B cell (primary cell): ENCODE measurements at places on chromosomes 4 and X. TPM values are rescaled to one million over a fixed set of nuclear protein-coding genes. Genes with fewer than 3 reads are reported as not detected.
A peak's percentile ranks its signal among the peaks of the same experiment; 100 is the strongest.

Gene C4orf51
- not detected in 2 replicates for polyA plus RNA-seq

Gene FAM184B
- polyA plus RNA-seq: not detected in 2 replicates

Gene PAGE4
- not detected in 2 replicates for polyA plus RNA-seq

Gene FHIP1A
- 0.03 and 0.04 TPM in 2 replicates for polyA plus RNA-seq

Gene SHROOM2
- polyA plus RNA-seq: not detected in 2 replicates

Gene SHOX
- not detected in 2 replicates for polyA plus RNA-seq

Gene BST1
- polyA plus RNA-seq: 0.68 and 1.00 TPM in 2 replicates

Gene HS6ST2
- not detected in 2 replicates for polyA plus RNA-seq

Gene ADGRL3
- not detected in 2 replicates for polyA plus RNA-seq

- DNase-seq: no peak
- no peak overlapping the region for H3K27ac ChIP-seq
- no peaks in the 10 kb centered on the region for H3K36me3 ChIP-seq
- H3K4me1 ChIP-seq: no peaks in the 10 kb centered on the region
- no peaks in the 10 kb centered on the region for H3K27me3 ChIP-seq
These were observed 4.5 kb upstream of the PPP2R2C start for GRCh38 chr4:6476893-6477292.

GRCh38 chr4:130812117-130812765 lies 1716.3 kb downstream of the C4orf33 start:
- H3K27me3 ChIP-seq: no peaks in the 10 kb centered on the region
- no peak overlapping the region for H3K4me3 ChIP-seq
- H3K4me1 ChIP-seq: no peaks in the 10 kb centered on the region
- H3K36me3 ChIP-seq: no peaks in the 10 kb centered on the region
- DNase-seq: no peak
- no peak overlapping the region for H3K27ac ChIP-seq

DNA sequence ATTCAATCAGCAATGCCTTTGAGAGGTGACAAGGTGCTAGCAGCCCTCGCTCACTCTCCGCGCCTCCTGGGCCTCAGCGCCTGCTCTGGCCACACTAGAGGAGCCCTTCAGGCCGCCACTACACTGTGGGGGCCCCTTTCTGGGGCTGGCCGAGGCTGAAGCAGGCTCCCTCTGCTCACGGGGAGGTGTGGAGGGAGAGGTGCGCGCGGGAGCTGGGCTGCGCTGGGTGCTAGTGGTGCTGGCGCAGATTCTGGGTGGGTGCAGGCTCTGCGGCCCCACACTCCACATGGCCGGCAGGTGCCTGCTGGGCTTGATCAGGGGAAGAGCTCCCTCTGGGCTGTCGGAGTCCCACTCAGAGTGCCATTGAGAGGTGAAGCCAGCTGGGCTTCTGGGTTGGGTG lies 351.0 kb downstream of the GASK1B start:
- no peaks in the 10 kb centered on the region for H3K36me3 ChIP-seq
- no peaks in the 10 kb centered on the region for H3K4me1 ChIP-seq
- H3K27me3 ChIP-seq: no peaks in the 10 kb centered on the region
- no peak overlapping the region for H3K27ac ChIP-seq
- no peak for DNase-seq
- H3K4me3 ChIP-seq: no peak overlapping the region

- no peak overlapping the region for H3K27ac ChIP-seq
- H3K36me3 ChIP-seq: no peaks in the 10 kb centered on the region
- no peaks in the 10 kb centered on the region for H3K4me1 ChIP-seq
- H3K27me3 ChIP-seq: no peaks in the 10 kb centered on the region
- H3K4me3 ChIP-seq: no peak overlapping the region
These were observed 22.6 kb downstream of the L1CAM start for GRCh38 chrX:153863251-153863991.

GRCh38 chr4:159267869-159268285 lies 165.0 kb downstream of the RAPGEF2 start:
- H3K27ac ChIP-seq: no peak overlapping the region
- H3K27me3 ChIP-seq: no peaks in the 10 kb centered on the region
- no peak for DNase-seq
- H3K4me1 ChIP-seq: no peaks in the 10 kb centered on the region
- H3K4me3 ChIP-seq: no peak overlapping the region

- no peaks in the 10 kb centered on the region for H3K4me1 ChIP-seq
- H3K4me3 ChIP-seq: no peak overlapping the region
- DNase-seq: no peak
- H3K27me3 ChIP-seq: peaks cover 5% of the 10 kb centered on the region
- H3K36me3 ChIP-seq: no peaks in the 10 kb centered on the region
These were observed 8.5 kb upstream of the GYG2 start for GRCh38 chrX:2820136-2820771.

GRCh38 chrX:4909348-4909747 lies 1195.9 kb upstream of the PRKX start:
- peak overlapping the region; percentile 21 for H3K4me3 ChIP-seq
- no peaks in the 10 kb centered on the region for H3K27me3 ChIP-seq
- peak; percentile 14 for DNase-seq
- H3K36me3 ChIP-seq: no peaks in the 10 kb centered on the region
- peak overlapping the region; percentile 47 for H3K27ac ChIP-seq

DNA sequence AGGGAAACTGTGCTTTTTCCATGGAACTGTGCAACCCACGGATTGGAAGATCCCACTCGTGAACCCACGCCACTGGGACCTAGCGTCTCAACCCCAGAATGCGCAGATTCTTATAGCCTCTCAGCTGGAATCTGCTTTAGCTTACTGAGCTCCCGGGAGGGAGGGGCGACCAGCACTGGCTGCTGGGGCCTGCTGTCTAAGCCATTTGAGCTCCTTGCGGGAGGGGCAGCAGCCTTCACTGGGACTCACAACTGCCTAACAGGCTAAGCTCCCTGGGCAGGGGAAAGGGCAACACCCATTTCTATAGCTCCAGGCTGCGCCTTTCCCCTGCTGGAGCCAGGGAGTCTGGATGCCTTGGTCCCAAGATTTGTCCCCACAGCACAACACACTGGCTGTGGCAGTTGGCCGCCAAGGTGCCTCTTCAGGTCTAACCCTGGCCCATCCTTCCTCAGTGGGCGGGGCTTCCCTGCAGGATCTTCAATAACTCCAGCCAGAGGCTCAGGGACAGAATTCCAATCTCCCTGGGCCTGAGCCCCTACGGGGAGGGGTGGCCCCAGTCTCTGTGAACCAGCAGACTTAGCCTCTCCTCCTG lies 451.7 kb upstream of the PITX2 start:
- H3K4me1 ChIP-seq: no peaks in the 10 kb centered on the region
- H3K27me3 ChIP-seq: no peaks in the 10 kb centered on the region
- DNase-seq: peak; percentile 2
- no peak overlapping the region for H3K27ac ChIP-seq

DNA sequence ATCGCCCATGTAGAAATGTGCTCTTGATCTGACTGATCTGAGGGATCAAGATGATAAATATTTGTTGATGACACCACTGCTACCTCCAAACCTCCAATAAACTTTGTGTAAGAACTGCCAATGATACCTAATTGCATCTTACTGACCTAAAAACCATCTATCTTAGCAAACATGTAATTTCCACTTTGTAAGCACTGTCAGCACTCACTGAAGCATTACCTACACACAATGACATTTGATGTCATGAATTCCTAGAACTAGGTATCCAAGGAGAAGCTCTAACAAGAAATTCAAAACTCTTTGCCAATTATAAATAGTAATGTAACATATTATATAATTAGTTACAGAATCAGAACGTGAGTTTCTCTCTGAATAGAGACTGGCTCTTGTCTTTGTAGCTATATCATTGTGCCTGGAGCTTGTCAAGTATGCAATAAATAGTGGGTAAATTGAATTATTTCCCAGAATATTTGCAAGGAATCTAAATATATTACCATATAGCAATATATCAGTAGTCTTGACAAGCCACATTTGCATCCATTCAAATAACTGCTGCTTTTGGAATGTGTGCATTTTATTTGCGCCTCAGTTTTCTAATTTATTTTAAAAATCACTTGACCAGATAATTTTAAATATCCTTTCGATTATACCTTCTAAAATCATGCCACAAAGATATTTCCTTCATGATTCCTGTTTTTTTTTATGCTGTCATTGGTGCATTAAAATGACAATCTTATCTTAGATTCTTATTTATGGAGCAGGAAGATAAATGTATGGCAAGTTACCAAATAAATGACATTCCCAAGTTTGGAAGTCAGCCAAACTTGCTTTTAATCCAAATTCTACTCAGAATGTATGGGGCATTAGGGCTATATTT lies 232.3 kb upstream of the NEIL3 start:
- no peak overlapping the region for H3K4me3 ChIP-seq
- no peaks in the 10 kb centered on the region for H3K27me3 ChIP-seq
- no peak overlapping the region for H3K27ac ChIP-seq
- H3K4me1 ChIP-seq: no peaks in the 10 kb centered on the region
- DNase-seq: no peak

- H3K27ac ChIP-seq: no peak overlapping the region
- H3K4me3 ChIP-seq: no peak overlapping the region
- DNase-seq: no peak
- H3K27me3 ChIP-seq: no peaks in the 10 kb centered on the region
- no peaks in the 10 kb centered on the region for H3K36me3 ChIP-seq
These were observed 842.2 kb downstream of the STIM2 start for GRCh38 chr4:27702730-27703431.

- H3K4me3 ChIP-seq: no peak overlapping the region
- DNase-seq: peak; percentile 43
- no peaks in the 10 kb centered on the region for H3K36me3 ChIP-seq
- H3K27me3 ChIP-seq: no peaks in the 10 kb centered on the region
These were observed 67.3 kb downstream of the SPRY1 start for GRCh38 chr4:123463869-123464268.

- H3K4me1 ChIP-seq: no peaks in the 10 kb centered on the region
- H3K27me3 ChIP-seq: no peaks in the 10 kb centered on the region
- H3K4me3 ChIP-seq: no peak overlapping the region
- DNase-seq: no peak
These were observed 53.7 kb downstream of the UPRT start for GRCh38 chrX:75327607-75328006.

DNA sequence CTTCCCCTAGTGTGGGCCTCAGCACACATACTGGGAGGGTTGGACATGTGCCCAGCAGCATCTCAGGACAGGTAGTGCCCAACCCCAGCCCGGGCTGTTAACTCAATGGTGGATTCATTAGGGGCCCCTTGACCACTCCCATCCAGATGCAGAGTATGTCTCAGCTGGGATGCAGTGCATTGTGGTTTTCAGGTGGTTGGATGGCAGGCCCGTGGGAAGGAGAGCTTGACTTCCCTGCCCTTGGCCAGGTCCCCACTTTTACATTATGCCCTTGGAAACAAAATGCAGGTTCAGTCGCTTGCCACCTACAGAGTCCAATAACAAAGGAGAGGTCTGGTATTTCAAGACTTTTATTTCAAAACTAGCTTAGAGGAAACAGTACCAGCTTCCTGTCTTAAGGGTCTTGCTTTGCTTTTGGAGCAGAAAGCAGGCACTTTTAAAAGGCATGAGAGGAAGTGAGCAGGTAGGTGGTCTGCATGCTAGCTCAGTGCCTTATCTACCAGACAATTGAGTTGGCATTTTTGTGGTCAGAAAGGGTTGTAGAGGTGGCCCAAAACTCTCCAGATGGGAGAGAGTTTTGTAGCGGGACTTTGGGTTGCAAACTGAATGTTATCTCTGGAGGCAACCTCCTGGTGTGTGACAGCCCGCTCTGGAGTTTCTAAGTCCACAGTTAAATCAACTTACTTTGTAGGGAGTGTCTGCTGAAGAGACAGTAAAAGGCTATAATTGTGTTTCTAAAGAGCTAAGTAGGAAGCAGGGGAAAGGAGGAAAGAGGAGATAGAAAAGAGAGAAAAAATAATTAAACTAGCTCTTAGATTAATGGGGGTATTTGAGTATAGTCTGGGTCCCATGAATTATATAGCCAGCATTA lies 171.0 kb downstream of the GALNTL6 start:
- H3K27me3 ChIP-seq: no peaks in the 10 kb centered on the region
- no peak overlapping the region for H3K27ac ChIP-seq
- no peak overlapping the region for H3K4me3 ChIP-seq
- no peaks in the 10 kb centered on the region for H3K36me3 ChIP-seq

- peak overlapping the region; percentile 48 for H3K4me3 ChIP-seq
- no peaks in the 10 kb centered on the region for H3K36me3 ChIP-seq
- DNase-seq: peak; percentile 69
- H3K27ac ChIP-seq: peak overlapping the region; percentile 76
These were observed 32.9 kb downstream of the EREG start for GRCh38 chr4:74397748-74398426.

- peaks cover 7% of the 10 kb centered on the region for H3K4me1 ChIP-seq
- peaks cover 6% of the 10 kb centered on the region for H3K27me3 ChIP-seq
- no peaks in the 10 kb centered on the region for H3K36me3 ChIP-seq
- no peak overlapping the region for H3K4me3 ChIP-seq
These were observed 42.8 kb downstream of the IL21 start for GRCh38 chr4:122577808-122578781.

- H3K36me3 ChIP-seq: no peaks in the 10 kb centered on the region
- no peak overlapping the region for H3K4me3 ChIP-seq
These were observed 145.4 kb downstream of the EMCN start for GRCh38 chr4:100372432-100372831.

DNA sequence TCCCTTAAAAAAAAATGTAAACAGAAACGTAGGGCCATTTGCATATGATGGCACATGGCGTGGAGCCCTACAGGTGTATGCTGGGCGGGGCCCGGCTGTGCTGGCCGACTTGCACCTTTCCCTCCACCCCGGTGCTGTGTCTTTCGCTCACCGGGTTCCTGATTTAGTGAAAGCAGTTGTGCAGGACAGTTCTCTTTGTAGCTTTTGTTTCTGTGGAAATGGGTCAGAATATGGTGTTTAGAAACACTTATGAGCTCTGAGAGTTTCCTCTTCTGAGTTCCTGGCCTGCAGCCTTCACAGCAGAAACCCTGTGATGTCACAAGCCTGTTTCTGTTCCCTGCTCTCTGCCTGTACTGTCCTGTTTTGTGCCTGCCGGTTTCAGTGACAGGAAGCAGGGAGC lies 22.5 kb upstream of the MSANTD1 start:
- H3K36me3 ChIP-seq: peaks cover 2% of the 10 kb centered on the region
- no peaks in the 10 kb centered on the region for H3K4me1 ChIP-seq
- H3K27me3 ChIP-seq: no peaks in the 10 kb centered on the region
- no peak overlapping the region for H3K27ac ChIP-seq
- no peak for DNase-seq
- no peak overlapping the region for H3K4me3 ChIP-seq

DNA sequence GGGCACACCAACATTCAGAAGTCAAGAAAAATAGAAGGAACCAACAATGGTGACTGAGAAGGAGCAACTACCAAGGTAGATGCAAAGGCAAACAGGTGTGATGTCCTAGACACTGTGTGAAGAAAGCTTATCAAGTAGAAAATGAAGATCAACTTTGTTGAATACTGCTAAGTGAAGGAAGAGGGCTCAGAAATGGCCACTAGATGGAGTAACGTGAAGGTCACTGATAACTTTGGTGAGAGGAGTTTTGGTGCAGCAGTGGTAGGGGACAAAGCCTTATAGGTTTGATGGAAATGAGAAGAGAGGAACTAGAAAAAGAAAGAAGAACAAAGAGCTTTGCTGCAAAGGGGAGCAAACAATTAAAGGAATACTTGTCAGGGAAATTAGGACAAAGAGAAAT lies 23.5 kb downstream of the OTC start:
- no peak overlapping the region for H3K27ac ChIP-seq
- H3K36me3 ChIP-seq: no peaks in the 10 kb centered on the region
- H3K4me1 ChIP-seq: no peaks in the 10 kb centered on the region

GRCh38 chrX:65751519-65751918 lies 84.1 kb downstream of the MSN start:
- H3K27me3 ChIP-seq: no peaks in the 10 kb centered on the region
- no peak for DNase-seq
- H3K4me3 ChIP-seq: peak overlapping the region; percentile 29
